ENCODE measurements at places on chromosomes 11 and 22.
A peak's percentile ranks its signal among the peaks of the same experiment; 100 is the strongest.

- DNase-seq = no peak
Measured at GRCh38 chr22:36442506-36443197, 38.8 kb downstream of the TXN2 start.

GRCh38 chr11:32893343-32894148 is 935 bp downstream of the QSER1 start:
- DNase-seq = peak; percentile 20

DNA sequence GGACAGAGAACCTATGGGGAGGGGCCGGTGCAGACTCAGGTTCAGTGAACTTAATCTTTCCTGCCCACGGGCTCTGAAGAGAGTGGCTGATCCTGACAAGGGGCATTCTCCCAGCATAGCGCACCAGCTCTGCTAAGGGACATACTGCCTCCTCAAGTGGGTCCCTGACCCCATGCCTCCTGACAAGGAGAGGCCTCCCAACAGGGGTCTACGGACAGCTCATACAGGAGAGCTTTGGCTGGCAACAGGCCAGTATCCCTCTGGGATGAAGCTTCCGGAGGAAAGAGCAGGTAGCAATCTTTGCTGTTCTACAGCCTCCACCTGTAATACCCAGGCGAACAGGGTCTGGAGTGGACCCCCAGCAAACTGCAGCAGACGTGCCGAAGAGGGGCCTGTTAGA is 394.0 kb downstream of the LRRC4C start:
- DNase-seq = no peak

DNA sequence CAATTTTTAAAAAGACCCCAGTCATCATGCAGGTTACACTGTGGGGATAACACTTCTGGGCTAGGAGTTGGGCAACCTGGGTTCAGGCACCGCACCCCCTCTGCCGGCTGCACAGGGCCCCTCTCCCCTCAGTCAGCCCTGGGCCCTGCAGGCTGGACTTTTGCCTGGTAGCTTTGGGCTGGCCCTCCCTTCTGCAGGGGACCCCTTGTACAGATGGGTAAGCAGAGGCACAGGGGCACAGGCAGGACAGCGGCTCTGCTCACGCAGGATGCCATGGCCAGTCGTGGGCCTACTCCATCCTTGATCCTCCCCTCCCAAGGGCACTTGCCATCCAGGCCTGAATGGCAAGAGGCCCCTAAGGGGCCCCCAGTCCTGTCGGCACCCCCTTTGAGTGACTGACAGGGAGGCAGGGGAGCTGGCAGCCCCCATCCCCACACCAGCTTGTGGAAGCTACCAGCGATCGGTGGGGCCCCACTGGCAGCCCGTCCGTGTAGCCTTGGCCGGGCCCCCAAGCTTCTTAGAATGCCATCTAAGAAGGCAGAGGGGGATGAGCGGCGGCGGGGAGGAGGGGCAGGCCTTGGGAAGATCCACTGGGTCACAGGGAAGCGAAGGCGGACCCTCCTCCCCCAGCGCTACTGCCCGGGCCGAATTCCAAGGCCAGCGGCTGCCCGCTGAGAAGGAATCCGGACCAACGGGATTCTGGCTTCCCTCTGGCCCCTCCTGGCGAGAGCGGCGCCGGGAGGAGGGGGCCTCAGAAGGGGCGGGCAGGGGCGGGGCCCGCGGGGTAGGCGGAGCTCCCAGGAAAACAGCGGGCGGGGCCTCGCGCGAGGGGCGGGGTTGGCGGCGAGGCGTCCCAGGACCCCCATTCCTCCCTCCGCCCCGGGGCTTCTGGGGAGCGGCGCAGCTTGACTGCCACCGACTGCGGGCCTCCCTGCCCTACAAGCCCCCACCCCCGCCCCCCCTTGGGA is 6.8 kb upstream of the CHKA start:
- no peak for DNase-seq

DNA sequence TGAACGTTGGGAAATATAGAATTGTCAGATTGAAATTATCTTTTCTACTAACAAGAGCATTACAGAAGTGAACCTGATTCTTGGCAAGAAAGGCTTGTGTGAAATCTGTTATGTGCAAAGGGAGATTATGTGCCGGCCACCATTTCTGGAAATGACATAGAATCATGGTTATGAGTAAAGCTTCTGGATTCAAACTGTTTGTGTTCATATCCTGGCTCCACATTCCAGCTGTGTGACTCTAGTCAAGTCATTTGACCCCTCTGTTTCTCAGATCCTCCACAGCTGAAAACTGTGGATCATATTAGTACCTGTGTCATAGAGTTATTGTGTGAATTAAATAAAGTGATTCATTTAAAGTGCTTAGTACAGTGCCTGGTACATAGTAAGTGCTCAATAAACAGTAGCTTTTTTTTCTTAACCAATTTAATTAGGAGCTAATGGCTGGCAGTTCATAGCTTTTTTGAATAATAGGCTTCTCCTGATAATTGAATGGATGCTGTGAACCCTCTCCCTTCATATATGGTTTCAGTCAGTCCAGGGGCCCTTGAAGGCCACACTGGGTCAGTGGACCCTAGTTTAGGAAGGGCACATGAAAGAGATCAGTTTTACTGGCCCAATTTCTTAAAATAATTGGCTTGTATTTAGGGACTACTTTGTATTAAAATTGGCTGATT is 34.6 kb downstream of the EHF start:
- DNase-seq = no peak

DNA sequence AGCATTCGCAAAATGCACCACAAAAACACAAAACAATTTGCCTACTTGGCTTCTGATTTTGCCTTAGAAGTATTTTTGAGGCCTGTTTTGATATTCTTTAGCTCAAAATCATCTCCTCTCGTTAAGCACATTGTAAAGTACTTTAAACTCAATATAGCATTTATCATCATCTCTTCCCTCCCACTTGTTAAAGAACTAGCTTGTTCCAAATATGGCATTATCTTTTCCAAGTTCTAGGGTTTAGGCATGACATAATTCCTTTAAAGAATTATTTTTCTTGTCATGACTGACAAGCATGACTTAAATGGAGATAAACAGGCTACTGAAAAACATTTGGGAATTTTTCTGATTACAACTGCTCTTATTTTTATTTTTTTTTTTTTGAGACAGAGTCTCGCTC is 21.3 kb downstream of the CELF1 start:
- DNase-seq = no peak

DNA sequence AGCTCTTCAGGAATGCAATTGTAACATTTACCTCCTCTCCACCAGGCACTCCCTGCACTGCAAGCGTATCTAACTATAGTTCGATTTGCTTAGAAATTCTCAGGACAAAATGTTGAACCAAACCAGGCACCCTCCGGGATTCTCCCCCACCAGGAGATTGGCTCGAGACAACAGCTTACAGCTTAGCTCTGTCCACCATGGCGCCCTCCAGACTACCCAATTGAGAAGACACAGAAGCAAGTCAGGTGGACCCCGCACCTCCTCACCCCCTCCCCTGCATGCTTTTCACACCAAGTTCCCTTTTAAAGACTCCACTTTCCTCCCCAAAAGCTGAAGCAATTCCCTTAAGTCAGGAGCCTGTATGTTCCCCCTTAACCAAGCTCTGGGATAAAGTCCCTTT is 34.7 kb upstream of the RFPL3 start:
- DNase-seq = no peak

- no peak for DNase-seq
Measured at GRCh38 chr22:23762842-23763578, at the start of gene C22orf15. Gene C22orf15, plus strand, starts transcription at chr22:23762990. Its CDS starts 317 bp downstream, at chr22:23763307.

- DNase-seq = no peak
Measured at GRCh38 chr22:45112136-45112879, 51.4 kb upstream of the NUP50 start.

- DNase-seq = no peak
Measured at GRCh38 chr22:27348634-27349033, 452.9 kb downstream of the MN1 start.

DNA sequence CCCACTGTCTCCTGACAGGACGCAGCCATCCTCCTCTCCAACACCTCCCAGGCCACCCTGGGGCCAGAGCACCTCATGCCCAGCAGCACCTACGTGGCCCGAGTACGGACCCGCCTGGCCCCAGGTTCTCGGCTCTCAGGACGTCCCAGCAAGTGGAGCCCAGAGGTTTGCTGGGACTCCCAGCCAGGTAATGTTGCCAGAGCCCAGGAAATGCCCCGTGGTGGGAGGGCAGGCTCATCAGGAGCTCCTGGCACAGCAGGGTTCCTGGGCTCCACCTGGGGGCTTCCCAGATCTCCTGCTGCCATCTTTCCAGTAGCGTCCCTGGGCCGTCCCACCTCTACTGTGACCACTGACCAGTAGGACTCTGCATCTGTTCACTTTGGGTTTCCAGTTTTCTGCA is 16.2 kb downstream of the CSF2RB start:
- no peak for DNase-seq

DNA sequence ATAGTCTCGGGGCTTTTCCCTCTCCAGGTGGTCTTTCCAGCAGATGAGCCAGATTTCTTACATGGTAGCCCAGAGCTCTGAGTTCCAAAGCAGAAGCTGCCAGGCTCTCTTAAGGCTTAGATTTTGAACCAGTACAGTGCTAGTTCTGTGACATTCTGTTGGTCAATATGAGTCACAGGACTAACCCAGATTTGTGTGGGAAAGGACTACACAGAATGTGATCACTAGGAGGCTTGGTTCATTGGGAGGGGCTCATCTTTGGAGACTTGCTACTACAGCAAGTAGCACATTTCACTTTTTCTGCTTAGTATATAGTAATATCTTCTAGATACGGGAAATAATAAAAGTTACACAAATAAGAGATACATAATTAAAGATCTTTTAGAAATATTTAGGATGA is 24.1 kb downstream of the RNF214 start:
- no peak for DNase-seq

- DNase-seq = no peak
Measured at GRCh38 chr11:88175569-88176075, 379 bp upstream of the RAB38 start.

- no peak for DNase-seq
Measured at GRCh38 chr11:61575886-61576861, 4.7 kb downstream of the SYT7 start.

GRCh38 chr11:111921541-111922230 is 3.0 kb downstream of the C11orf52 start:
- no peak for DNase-seq

DNA sequence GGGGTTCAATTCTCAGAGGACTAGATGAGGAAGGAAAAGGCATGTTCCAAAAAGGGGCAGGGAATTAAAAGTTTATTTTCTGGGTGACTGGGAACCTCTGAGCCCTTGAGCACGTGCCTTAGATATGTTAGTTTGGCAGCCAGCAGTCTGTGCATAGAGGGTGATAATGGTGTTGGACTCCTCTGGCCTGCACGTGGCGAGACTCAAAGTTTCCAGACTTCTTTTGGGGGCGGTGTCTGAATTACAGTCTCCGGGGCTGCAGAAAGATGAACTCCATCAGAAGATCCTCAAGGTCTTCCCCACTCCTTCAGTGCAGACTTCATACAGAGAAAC is 861 bp upstream of the ZNRF3 start:
- DNase-seq = no peak

- no peak for DNase-seq
Measured at GRCh38 chr11:92489826-92490399, 265.3 kb downstream of the FAT3 start.

DNA sequence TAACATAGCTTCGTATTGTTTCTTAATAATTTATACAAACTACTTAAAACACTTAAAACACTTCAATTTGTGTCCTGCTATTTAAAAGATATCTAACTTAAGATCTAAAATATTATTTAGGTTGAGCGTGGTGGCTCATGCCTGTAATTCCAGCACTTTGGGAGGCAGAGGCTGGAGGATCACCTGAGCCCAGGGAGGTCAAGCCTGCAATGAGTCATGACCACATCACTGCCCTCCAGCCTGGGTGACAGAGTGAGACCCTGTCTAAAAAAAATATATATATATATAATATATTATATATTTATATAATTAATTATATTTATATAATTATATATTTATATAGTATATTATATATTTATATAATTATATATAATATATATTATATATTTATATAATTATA is 4.2 kb upstream of the CTR9 start:
- DNase-seq = no peak

- no peak for DNase-seq
Measured at GRCh38 chr11:36724742-36725385, 126.8 kb upstream of the RAG2 start.

GRCh38 chr11:10351765-10352641 is 47.1 kb downstream of the ADM start:
- no peak for DNase-seq

GRCh38 chr22:23608583-23608982 is 23.5 kb downstream of the DRICH1 start:
- no peak for DNase-seq

DNA sequence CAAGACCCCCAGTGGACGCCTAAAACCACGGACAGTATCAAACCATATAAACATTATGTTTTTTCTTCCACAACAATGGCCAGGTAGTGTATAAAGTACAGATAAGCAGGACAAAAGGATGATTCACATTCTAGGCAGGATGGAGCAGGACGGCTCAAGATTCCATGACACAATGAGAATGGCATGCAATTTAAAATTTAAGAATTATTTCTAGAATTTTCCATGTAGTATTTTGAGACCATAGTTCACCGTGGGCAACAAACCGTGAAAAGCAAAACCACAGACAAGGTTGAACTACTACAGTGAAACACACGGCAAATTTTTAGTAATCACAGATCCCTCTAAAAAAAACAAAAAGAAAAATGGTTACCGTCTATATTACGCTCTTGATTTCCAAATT is 7.5 kb downstream of the NARS2 start:
- no peak for DNase-seq

DNA sequence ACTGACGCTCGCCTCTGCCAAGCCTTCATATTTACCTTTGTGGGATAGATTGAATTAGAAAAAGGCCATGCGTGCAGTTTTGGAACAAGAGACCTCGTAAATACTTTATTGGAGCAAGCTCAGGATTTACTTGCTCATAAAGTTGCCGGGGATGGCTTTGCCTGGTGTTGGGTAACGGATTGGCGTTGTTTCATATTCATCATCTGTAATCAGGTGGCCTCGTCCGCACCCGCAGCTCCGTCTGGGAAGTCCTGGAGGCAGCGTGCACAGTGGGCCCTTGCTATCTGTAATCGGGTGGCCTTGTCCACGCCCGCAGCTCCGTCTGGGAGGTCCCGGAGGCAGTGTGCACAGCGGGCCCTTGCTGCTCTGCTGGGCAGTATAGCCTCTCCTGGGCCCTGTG is 1209.3 kb downstream of the BRD1 start:
- DNase-seq = no peak

GRCh38 chr11:102345904-102346303 is 1.1 kb upstream of the BIRC2 start:
- DNase-seq = no peak
